Calu3 (cell line): ENCODE measurements at places on chromosomes 2 and 18.

DNA sequence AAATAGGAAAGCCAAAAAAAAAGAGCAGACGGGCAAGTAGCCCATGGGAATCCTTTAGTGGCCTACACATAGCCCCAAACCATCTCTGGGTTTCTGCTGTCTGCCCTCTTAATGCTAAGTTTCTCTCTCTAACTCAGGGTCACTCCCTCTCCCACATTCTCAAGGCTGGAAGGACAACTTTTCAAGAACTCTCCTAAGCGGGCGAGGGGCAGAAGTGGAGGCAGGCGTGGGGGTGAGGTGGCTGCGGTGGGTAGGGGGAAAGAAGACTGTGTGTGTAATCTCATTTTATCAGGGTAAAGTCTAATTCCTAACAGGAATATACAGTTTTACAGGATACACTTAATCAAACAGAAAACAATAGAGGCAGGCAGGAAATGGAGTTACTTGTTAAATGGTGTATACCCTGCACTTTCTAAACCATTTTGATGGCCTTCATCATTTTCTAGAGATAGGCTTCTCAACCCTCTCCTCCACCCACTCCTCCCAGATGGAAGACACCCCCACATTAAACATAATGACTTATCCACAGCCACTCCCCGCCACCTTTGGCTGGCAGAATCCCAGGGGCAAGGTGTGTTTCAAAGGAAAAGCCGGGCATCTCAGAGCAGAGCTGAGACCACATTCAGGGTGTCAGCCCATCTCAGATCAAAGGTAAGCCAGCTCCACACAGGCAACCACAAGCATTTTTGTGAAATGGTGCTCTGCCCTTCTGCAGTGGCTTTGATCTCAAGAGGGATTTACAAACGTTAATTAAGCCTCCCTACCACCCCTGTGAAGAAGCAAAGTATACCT is 6.8 kb downstream of the SMAD7 start:
- no peak for DNase-seq

DNA sequence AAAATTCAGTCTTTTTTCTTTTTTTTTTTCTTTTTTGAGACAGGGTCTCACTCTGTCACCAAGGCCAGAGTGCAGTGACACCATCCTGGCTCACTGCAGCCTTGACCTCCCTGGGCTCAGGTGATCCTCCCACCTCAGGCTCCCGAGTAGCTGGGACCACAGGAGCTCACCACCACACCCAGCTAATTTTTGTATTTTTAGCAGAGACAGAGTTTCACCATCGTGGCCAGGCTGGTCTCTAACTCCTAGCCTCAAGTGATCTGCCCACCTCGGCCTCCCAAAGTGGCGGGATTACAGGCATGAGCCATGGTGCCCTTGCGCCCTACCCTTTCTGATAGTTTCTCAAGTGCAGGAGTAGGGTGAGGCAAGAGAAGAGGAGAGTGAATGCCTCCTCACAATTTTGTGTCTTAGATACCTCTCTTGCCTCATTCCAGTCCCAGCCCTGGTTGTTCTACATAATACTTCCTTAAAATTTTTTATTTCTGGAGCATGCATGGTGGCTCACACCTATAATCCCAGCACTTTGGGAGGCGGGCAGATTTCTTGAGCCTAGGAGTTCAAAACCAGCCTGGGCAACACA is 68.2 kb upstream of the CAB39 start:
- DNase-seq: no peak

GRCh38 chr2:36572054-36572718 is 25.8 kb downstream of the FEZ2 start:
- DNase-seq: no peak

DNA sequence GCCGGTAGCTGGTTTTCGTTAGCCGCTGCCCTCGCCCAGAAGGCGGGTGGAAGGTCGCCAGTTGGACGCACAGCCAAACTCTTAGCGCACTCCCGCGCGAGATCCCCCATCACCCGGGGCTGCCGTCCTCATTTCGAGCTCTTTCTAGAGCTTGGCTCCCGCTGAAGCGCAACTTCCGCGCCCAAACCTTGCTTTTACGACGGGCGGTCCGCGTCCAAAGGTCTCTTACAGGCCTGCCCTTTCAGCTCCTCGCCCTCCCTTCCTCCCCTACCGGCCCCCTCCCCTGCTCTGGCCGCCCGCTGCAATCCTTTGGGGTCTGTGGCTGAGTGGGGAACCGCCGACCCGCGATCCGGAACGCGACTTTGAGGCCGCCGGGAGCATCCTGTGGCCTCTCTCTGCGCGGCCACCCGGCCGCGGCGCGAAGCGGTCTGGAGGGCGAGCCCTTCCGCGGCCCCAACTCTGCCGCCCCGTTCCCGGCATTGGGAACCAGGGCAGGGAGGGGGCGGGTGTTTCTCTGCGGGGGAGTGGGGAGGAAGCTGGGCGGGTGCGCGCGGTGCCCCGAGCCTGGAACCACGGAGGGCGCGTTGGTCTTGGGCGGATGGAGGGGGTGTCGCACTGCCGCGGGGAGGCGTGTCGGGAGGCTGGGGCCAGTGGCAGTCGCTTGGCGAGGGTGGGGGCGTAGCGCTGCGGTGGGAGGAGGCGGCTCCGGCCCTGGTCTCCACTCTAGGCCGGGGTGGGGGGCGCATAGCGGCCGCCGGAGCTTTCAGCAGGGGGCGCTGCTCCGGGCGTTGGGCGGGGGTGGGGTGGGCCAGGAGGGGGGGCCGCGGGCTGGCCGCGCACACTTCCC is at the start of gene GDF7:
Gene GDF7, plus strand, starts transcription at position 841 of the 847 bp plus-strand sequence. CDS start 96 bp downstream, outside the sequence.
- DNase-seq: no peak

DNA sequence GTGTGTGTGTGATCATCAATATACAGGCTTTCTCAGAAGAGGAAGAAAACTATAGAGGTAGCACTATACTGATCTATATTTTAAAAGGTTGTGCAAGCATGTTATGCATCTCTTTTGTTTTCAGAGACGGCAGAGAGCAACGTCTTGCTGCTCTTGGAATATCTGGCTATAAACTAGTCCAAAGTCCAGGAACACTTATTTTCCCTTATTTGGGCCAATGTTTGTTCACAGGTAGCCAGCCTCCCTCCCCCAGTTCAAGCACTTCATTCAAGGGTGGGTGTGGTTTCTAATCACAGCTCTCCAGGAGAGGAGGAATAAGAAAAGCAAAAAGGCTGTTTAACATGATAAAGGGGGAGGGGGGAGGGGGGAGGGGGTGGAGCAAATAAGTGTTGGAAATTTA is 4.2 kb downstream of the FZD5 start:
- DNase-seq: peak; percentile 50

DNA sequence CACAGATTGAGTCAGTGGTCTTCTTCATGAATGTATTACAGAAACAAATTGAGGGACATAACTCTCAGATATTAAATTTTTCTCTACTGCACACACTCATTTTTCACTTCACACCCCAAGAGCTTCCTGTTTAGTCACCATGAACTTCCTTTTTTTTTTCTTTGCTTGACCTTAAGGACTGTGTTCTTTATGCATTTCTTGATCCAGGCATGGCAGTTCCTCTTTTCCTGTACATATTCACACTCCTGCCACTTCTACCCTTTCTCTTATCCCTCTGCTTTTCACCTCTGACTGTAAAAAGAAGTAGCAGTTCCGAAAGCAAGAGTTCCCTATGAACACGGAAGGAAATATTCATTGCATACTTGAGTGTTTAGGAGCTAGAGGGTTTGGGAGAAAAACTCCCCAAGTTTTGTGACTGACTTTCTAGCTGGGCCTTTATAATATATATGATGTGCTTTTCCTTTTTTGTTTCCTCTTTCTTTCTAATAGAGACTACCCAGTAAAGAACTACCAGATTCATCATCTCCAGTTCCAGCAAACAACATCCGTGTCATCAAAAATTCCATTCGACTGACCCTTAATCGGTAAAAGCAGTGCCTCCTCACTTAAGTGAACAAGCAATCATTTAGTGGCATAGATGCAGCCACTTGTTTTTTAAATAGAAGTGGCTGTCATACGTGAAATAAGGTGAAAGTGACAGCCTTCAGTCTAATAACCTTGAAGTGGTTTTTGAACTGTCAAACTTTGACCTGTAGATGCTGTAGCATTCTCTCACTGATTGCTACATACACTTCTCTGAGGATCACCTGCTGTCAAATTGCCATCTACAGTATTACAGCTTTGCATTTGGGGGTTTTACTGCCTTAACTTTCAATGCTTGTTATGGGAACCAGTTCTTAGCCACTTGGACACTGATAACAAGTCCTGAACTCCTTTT is 40.8 kb downstream of the PAPOLG start:
- DNase-seq: no peak
